Stimulated activated CD4-positive, alpha-beta T cell treated with anti-CD3 and anti-CD28 coated beads, Interleukin-12 subunit alpha, Interleukin-12 subunit beta, amount 100 ng/mL, for 24 hours (primary cell): ENCODE measurements at places on chromosomes 2 and 18.

DNA sequence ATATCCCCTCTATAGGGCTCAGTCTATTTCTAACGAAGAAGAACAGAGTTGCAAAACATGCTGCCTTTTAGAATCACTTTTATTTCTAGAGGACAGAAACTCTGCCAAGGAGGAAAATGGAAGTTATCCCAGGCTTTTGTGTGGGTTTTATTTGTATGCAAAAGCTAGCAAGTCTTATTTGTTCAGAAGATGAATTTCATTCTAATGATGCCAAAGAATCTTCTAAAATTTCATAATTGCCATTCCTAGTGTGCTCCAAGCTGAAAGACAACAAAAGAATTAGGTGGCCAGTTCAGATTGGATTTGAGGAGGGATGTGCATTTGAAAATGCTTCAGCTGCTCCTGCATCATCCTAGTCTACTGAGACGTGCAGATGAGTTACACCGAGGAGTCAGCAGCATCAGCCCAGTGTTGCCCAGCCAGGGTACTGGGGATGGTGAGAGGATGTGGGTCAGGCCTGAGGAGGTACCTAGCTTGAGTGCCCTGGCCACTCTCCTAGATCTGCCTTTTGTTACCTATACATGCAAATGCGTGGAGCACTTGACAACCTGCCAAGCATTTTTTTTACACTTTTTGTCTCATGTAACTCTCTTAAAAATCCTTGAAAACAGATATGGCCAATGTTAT, 80.1 kb downstream of the KCNS3 start:
- no peak for DNase-seq

GRCh38 chr2:74439803-74440377, 1.8 kb downstream of the RTKN start:
- no peak for DNase-seq

DNA sequence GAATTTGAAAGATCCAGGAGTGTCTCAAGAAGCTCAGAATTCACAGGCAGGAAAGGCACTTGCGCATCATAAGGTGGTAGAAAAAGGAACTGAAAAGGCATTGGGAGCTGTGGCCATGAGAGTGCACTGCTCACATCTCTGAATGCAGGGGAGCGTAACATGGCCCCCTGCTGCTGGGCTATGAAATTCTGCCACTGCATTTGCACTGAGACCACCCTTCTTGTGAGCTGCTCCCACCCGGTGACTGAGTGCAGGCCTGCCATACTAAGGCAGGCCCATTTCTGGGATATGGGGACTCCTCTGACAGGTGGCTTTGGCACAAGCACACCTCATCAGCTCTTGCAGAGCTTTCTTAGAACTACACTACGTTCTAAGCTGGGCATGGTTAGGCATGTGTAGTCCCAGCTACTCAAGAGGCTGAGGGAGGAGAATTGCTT, 25.3 kb upstream of the STARD7 start:
- DNase-seq = no peak

DNA sequence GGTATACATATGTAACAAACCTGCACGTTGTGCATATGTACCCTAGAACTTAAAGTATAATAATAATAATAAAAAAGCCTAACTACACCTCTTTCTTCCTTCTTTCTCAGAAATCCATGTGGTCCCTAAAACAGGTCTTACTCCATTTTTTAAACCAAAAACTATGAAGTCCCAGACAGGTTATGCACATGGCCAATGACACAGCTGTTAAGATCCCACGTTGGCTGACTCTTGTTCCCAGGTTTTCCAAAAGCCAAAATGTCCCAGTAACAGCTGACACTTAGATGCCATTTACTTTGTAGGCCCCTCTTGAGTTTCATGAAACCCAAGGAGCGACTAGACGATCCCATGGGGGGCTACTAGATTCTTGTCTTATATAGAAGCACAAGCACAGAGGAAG, 97.0 kb downstream of the KCNF1 start:
- DNase-seq = no peak

DNA sequence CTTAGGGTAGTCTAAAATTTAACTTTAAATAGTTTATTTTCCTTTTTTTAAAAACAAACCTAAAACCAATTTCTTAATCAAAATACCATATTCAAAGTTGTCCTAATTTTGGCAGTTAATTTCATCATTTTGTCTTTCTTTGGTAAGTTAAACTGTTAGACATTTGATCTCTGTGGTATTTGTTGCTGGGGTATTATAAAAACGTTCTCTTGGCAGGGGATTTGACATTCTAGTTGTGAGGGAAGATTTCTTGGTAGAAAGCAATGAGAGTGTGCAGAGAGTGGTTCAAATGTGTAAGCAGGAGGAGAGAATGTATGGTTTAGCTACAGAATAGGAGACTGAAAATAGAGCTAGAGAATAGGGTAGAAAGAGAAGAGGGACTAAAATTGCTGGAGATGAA, 14.6 kb downstream of the GULP1 start:
- DNase-seq = no peak

DNA sequence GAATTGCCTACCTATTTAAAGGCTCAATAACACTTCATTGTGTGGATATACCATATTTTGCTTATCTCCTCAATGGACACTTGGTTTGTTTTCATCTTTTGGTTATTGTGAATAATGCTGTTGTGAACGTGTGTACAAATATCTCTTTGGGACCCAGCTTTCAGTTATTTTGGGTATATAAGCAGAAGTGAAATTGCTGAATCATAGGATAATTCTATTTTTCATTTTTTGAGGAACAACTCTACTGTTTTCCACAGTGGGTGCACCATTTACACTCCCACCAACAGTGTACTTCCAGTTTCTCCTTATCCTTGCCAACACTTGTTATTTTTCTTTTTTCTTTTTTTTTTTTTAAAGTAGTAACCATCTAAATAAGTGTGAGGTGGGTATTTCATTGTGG, 29.0 kb downstream of the PTPN4 start:
- no peak for DNase-seq

- DNase-seq = no peak
These were observed 559 bp downstream of the TMEM37 start for GRCh38 chr2:119431976-119432850.

GRCh38 chr2:183186296-183186695, 62.1 kb downstream of the NUP35 start:
- no peak for DNase-seq

- DNase-seq = no peak
These were observed 35.6 kb downstream of the PXDN start for GRCh38 chr2:1708476-1709334.

DNA sequence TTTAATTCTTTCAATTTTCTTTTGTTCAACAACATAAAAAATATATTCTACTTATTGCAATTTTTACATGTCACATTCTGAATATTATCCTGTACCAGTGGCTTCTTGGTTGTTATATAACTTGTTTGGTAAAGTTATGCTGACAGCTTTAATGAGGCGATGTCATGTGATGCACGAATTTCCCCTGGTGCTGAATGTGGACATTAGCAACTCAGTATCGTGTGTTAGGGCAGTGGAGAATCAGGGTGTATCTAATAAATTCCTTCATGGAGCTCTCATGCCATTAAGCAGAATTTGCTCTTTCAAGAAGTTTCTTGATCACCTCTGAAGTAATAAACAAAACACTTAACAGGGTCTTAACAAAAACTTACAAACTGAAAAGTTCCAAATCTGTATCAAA, 99.6 kb upstream of the DNMT3A start:
- DNase-seq = no peak

GRCh38 chr18:24910221-24910620, 441.7 kb downstream of the ZNF521 start:
- DNase-seq = no peak

DNA sequence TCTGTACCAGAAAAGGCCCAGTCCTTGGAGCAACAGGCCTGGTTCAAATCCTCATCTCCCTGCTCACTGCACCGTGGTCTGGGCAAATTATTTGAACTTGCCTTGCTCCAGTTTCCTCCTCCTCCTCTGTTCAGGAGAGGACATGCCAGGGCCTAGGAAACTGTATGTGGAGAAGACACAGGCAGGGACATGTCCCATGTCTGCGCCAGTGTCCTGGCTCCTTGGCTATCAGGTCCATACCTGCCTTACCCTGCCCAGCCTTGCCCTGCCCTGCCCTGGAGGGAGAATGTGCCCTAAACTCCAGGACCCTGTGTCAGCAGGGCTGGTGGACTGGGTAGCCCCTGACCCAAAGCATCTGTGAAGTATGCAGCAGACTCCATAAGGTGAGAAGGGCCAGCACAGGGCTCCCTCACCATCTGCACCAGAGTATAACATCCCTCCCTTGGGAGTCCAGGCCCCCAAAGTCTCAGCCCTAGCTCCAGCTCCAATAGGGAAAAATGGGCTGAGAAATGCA, 165.3 kb downstream of the GALNT1 start:
- DNase-seq = no peak

GRCh38 chr2:134181219-134181618, 72.7 kb upstream of the MGAT5 start:
- DNase-seq = no peak

- DNase-seq = no peak
These were observed 60.3 kb downstream of the MEX3C start for GRCh38 chr18:51137026-51137729.

DNA sequence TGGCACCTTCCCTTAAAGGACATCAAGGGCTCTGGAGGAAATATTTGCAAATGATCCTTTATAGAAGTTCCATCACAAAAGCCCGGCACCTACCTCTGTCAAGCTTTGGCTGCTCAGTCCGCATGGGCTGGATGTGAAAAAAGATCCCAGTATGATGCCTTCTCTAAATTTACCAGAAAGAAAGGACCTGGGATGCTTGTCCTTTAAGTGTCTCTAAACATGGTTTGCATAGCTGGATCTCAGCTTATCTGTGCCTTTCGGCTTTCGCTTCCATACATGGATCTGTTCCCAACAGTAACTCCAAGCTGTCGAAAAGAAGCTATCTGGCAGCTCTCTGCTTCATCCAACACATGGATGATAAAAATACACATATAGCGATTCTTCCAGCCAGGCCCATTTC, 60.4 kb upstream of the SLC8A1 start:
- DNase-seq = no peak

GRCh38 chr2:114006460-114006859, 116.6 kb downstream of the ACTR3 start:
- no peak for DNase-seq

DNA sequence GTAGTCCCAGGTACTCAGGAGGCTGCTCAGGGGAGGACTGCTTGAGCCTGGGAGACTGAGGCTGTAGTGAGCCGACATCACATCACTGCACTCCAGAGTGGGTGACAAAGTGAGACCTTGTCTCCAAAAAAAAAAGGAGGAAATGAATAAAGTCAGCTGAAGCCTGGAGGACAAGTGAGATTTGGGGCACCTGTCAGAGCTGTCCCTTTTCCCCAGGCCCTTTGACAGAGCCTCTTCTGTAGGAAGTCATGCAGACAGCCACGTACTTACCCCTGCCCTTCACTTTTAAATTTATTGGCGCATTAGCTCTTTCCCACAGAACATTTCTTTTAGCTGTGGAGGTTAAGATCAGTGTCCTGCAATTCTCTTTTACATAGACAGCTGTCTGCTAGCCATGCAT, 151.0 kb upstream of the DNMT3A start:
- no peak for DNase-seq

- DNase-seq = no peak
These were observed 122.3 kb downstream of the ZFP36L2 start for GRCh38 chr2:43104106-43104505.

GRCh38 chr2:209685963-209686362, 85.7 kb upstream of the UNC80 start:
- DNase-seq = no peak

- no peak for DNase-seq
These were observed 202.9 kb upstream of the NT5C1B start for GRCh38 chr2:18792226-18792629.

- no peak for DNase-seq
These were observed 42.5 kb downstream of the SCTR start for GRCh38 chr2:119481501-119482455.

GRCh38 chr18:80012714-80013113, 21.5 kb upstream of the RBFA start:
- DNase-seq = no peak

- no peak for DNase-seq
These were observed 297.0 kb upstream of the DSEL start for GRCh38 chr18:67813380-67814028.

DNA sequence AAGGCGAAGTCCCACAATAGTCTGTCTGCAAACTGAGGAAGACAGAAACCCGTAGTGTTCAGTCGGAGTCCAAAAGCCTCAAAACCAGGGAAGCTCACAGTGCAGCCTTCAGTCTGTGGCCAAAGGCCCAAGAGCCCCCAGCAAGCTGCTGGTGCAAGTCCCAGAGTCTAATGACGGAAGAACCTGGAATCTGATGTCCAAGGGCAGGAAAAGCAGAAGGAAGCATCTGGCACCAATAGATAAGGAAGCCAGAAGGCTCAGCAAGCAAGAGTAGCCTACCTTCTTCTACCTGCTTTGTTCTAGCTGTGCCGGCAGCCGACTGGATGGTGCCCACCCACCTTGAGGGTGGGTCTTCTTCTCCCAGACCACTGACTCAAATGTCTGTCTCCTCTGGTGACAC, 21.8 kb downstream of the CFAP210 start:
- no peak for DNase-seq

GRCh38 chr18:36099311-36099710, 29.8 kb downstream of the SLC39A6 start:
- DNase-seq = no peak

DNA sequence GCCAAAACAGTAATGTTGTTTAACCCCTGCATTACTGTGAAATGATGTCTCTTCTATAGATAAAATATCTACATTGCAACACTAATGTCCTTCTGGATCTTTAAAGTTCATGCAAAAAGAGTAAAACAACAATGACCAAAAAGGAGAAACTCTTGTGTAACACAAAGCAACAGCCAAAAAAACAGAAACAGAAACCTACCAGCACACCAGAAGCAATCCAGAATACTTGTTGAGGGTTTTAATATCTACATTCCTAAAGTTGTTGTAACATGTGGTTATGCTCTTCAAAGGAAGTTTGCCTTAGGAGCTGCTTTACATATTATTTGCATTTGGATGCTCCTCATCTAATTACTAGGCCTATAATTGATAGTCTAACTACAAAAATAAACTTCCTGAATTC, 157.2 kb downstream of the BABAM2 start:
- no peak for DNase-seq

DNA sequence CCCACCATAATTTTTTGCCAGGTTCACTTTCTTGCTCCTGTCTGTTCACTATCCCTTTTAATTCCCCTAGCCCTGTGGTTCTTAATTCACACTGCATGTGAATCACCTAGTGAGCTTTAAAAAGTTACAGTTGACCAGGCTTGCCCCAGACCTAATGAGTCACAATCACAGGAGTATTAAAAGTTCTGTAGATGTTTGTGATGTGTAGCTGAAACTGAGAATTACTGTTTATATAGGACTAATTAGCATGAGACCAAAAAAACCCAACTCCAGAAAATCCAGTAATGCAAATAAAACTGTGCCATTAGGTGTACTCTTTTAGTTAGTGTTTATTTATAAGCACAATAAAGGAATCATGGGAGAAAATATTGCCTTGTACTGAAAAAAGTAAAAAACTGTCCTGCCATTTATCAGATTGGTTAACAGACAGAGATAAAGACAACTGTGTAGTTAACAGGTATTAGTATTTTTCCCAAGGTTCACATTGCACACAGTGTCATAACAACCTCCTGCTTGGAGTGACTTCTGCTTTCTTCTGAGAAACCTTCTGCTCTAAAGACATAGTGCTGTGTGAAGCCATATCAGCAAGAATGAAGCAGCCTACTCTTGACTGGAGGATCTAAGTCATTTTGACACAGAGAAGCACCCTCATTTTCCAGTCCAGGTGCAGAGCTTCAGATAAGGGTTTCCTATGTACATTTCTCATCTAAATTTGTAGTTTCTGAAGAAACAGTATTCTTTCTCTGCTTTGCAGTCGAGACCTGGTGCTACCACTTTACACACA, 39.0 kb downstream of the VAPA start:
- no peak for DNase-seq

- no peak for DNase-seq
These were observed 268.9 kb upstream of the TANK start for GRCh38 chr2:160891353-160891740.
